ENCODE measurements at places on chromosomes 11 and 22.

DNA sequence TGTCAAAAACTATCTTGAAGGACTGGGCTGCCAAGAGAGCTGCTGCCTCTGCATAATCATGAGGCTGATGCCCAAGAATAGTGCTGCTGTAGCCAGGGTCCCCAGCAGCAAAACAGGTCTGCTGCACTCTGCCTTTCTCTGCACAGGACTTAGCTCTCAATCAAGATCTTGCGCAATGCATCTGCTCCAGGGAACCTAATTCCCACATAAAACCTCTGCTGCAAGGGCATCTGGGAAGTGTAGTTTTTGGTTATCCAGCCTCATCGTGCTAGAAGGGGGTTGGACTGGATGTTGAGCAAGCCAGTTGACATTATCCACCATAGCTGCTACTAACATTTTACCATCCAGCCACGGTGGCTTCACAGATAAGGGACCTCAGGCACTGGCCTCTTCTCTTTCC, 192.7 kb downstream of the C11orf91 start:
- DNase-seq: no peak

DNA sequence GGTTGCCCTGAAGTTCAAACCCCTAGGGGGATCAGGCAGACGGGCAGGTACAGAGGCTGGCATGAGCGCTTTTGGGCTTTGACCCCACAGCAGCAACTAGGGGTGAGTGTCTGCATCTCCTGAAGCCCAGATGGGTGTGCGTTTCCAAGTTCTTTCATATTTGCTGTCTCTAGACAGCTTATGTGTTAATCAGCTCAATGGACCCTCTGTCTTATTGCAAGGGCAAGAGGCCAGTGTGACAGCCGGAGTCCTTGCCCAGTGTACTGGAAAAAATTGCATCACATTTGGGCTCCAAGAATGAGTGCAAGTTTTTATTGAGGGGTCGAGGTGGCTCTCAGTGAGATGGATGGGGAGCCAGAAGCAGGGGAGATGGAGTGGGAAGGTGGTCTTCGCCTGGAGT, 1863.7 kb upstream of the RAG2 start:
- DNase-seq: no peak

DNA sequence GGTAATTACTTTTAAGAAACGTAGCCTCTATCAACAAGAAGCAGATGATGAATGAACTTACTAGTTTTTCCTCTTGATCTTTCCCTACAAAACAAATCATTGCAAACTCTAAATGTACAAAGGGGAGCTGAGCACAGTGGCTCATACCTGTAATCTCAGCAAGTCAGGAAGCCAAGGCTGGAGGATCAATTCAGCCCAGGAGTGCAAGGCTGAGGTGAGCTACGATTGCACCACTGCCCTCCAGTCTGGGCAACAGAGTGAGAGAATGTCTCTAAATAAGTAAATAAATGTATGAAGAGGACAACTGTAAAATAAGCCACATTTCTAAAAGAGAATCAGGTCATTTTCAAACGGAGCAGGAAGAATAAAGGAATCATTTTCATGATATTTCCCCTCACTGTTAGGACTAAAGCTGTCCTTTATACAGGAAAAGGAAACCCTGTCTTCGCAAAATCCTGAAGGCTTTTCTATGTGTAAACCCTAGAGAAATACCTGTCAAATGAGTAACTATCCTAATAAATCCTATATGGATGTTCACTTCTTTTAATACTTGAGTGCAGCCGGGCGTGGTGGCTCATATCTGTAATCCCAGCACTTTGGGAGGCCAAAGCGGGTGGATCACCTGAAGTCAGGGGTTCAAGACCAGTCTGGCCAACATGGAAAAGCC, 41.2 kb downstream of the RRAS2 start:
- DNase-seq: no peak

GRCh38 chr11:47101406-47101805, 75.3 kb downstream of the ARFGAP2 start:
- DNase-seq: no peak

DNA sequence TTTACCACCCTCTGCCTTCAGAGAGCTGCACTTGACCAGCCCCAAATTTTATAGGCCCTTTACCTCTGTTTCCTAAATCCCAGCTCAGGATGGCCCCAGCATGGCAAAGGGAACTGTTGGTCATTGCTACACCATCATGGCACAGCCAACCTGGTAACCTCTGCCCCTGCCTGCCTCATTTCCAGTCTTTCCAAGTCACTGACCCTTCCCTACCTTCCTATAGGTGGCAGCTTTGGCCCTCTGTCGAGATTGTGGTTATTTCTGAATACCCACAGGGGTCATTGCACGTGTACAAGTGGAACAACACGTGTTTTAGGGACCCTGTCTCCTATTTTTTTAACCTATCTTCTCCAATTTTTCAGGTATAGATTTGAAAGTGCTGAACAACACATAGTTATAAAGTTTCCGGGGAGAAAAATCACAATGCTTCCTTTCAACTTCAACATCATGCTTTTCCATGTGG, 2.8 kb downstream of the GALNT18 start:
- no peak for DNase-seq

DNA sequence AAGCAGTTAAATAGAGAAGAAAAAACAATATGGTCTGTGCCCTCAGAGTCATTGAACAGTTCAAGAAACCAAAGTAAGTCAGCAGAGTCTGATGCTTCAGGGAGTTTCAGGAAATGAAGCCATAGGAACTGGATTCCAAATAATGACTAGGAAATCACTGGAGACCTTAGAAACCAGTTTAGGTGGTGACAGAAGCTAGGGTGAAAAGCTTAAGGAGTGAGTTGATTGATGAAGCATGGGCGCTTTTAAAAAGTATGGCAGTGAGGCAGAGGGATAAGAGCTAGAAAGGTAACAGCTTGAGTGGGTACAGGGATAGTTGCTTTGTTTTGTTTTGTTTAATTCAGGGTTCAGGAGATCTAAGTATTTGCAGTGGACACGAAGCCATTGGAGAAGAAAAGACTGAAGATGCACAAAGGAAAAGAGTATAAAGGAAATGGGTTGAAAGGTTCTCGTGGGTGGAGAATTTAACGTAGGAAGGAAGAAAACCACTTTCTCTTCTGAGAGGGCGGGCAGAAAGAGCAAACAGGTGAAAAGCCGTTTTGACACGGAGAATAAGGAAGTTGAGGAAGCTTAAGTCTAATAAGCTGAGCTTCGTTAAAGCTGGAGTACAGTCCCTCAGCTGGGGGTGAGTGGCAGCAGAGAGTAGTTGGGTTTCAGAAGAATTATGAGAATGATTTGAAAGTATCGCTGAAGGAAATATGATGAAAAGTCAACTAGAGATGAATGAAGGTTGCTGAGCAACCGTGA, 14.8 kb downstream of the SGSM3 start:
- DNase-seq: no peak

DNA sequence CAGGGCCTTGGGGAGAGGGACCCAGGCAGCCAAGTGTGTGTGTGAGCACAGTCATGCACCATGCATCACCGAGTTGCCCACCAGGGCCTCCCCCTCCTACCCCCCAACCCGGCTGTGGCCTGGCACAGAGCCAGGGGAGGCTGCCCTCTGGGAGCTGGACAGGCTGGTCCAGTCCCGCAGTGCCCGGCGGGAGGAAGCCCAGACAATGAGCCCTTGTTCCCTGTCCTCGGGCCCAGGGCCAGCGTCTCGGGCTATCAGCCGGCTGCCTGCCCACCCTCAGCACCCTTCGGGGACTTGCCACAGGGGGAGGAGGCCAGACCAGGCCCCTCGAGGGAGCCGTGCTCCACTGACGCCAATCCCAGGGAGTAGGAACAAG, 4.5 kb downstream of the LRRC75B start:
- no peak for DNase-seq

GRCh38 chr11:131858505-131858904, 488.1 kb downstream of the NTM start:
- DNase-seq: no peak

- peak; percentile 74 for DNase-seq
Observed at GRCh38 chr11:112279901-112280267, 19.2 kb upstream of the PLET1 start.

GRCh38 chr11:105799728-105800462, 190.0 kb downstream of the GRIA4 start:
- no peak for DNase-seq

GRCh38 chr11:19660076-19660475, 52.6 kb upstream of the NAV2 start:
- peak; percentile 37 for DNase-seq

GRCh38 chr11:77413850-77414460, 59.9 kb downstream of the PAK1 start:
- no peak for DNase-seq

DNA sequence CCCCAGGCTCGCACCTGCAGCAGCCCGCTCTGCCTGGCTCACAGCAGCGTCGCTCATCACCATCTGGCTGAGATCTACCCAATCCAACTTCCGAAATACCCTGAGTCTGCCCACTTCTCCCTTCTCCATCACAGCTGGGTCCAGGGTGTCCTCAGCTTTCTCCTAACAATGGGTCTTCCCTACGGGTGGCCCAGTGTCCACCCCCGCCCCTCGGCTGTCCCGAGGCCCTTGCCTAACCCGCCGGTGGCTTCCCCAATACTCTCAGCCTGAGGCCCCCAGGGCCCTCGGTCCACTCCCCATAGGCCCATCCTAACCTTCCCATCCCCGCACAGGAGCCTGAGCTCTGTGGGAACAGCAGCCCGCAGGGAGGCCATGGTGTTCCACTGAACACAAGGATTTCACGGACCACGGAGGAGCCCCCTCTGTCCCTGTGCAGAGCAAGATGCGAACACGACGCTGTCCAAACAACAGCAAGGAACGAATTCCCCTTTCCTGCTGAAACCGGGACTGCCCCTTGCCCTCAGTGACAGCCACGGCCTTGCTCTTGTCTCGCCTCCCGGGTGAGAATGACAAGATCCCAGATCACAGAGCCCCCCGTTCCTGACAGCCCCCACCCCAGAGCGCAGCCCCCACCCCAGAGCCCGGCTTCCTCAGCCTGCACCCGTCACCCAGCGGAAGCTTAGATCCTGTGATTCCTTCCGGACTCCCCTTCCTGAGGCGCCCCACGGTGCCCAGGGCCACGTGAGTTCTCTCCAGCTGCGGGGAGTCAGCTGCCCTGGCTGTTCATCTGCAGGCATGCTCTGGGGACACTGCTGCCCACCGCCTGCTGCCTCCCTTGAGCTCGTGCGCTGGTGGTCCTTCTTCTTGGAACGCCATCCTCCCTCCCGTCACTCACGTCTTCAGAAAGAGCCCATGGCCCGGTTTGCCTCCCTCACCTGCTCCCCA, 48.8 kb upstream of the CARS1 start:
- no peak for DNase-seq

DNA sequence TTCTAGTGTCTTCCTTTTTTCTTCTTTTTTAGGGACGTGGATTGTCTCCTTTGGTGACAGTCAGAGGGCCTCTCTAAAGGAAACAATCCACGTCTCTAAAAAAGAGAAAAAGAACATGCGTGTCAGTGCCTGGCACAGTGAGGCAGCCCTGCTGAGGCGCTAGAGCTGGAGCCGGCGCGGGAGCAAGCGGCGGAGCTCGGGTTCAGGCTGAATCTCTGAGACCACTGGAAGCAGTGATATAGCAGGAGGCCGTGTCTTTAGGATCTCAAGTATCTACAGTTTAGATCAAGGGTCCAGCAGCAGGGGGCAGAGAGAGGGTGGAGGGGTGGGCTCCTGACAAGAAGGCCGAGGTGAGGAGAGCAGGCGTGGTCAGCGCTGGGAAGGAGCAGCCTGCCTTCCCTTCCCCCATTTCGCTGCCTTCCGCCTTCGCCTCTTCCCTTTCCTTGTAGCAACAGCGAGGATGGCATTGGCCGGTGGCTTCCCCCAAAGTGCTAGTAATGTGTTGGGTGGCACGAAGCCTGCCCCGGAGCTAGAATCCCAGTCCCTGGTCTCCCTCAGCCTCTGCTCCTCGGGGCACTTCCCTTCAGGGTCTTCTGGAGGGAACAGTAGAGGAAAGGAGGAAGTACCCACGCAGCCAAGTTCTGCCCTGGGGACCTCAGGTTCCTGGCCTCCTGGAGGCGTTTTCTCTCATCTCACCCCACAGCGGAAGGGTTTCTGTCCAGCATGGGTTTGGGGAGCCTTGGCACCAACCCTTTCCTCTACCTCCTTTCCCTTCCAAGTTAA, 28.2 kb upstream of the RAB1B start:
- no peak for DNase-seq

- DNase-seq: no peak
Observed at GRCh38 chr11:82724026-82724425, 9.6 kb downstream of the FAM181B start.

DNA sequence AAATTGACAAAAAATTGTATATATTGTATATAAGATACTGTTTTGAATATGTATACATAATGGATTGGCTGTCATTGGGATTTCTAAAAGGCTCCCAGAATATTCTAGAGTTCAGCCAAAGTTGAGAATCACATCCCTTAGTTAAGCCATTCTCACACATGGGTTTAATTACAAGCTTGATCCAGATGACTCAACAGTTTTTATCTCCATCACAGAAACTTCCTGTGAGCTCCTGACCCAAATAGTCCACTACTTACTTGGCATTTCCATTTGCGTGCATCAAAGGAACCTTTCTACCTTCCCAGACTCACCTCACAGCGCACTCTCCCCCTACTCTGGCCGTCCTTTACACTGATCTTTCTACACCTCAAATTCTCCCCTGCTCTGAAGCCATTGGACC, 184.8 kb upstream of the ARHGAP20 start:
- no peak for DNase-seq

DNA sequence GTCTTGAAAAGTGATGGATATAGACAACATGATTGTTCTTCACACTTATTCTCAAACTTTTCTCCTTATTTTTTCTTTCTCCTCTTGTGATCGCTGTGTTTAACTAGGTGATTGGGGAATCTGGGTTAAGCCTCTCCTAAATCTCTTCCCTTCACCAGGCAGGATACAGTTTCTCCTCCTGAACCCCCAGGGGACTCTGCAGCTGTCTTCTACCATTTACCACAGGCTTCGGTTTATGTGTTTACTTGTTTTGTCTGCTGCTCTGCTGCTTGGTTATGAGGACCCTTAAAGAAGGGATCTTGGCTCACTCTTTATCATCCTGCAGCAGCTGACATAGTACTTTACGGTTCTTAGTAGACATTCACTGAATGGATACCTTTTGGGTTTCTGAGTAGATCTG, 124.2 kb downstream of the NCAM1 start:
- no peak for DNase-seq

DNA sequence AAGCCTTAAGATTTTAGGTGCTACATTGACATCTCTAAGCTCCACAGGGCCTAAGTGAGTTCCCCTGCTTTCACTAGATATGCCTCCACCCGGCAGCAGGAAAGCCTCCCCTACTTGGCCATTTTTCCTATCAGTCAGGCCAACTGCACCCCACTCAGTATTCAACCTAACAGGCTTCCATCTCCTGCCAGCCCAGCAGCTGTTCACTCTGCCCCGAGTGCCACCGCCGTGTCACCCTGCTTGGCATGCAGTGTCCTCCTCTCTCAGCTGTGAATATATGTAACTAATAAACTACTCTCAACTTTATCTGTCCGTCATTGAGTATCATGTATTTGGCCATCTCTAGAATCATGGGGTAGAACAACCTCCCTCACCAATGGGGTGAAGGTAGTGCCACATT, 9.0 kb upstream of the OR6M1 start:
- DNase-seq: no peak

- DNase-seq: no peak
Observed at GRCh38 chr11:126816645-126817044, 183.9 kb downstream of the KIRREL3 start.

GRCh38 chr11:22829231-22830081, at the start of gene SVIP:
SVIP (minus strand) TSS chr11:22829801; CDS start chr11:22829748, 53 bp downstream.
- DNase-seq: peak; percentile 91

- DNase-seq: no peak
Observed at GRCh38 chr11:92753161-92753560, 216.3 kb upstream of the MTNR1B start.

GRCh38 chr11:98725471-98725870, 295.3 kb upstream of the CNTN5 start:
- no peak for DNase-seq

GRCh38 chr11:12968101-12968500, 41.0 kb upstream of the RASSF10 start:
- DNase-seq: no peak

GRCh38 chr11:63915961-63916836, 765 bp downstream of the RCOR2 start:
- peak; percentile 48 for DNase-seq

Measured in stimulated activated naive CD8-positive, alpha-beta T cell treated with anti-CD3 and anti-CD28 coated beads, Interleukin-15, amount 100 ng/mL, for 72 hours (primary cell).